ENCODE measurements at places on chromosomes 3 and 15.
A peak's percentile ranks its signal among the peaks of the same experiment; 100 is the strongest.

DNA sequence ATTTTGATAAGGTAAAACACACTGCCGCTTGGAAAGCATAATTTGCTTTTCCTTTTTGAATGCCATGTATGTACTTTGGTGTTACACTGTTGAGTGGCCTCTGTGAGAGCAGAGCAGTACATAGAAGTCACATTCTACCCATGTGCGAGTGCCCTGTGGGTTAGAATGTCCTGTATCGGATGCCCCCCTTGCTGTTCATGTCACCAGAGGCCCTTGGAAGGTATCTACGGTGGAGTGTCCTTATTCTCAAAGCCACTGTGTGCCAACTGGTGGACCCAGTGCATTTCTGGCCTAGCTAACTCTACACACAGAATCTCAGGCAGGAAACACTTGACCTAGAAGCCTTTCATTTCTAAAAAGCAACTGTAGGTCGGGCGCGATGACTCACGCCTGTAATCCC, 137.0 kb downstream of the GHSR start:
- no peak for DNase-seq

GRCh38 chr15:96345560-96346399, 15.3 kb downstream of the NR2F2 start:
- DNase-seq, result peak; percentile 74

DNA sequence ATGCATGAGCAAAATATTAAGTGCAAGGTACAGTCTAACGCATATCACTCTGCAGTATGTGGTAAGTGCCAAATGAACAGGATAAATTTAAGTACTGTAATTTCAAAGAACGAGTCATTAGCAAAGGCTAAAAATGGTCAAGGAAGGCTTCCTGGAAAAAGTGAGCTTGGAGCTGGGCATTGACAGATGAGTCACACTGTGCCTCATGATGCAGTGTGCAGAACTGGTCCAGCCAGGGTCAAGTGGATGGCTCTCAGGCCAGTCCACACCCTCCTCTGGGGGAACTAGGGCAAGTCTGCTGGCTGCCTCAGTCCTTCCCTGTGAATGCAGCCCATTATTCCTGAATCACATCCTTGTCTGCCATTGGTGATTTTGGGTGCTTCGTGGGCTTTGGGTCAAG, 76.3 kb downstream of the CACNA1D start:
- peak; percentile 46 for DNase-seq

DNA sequence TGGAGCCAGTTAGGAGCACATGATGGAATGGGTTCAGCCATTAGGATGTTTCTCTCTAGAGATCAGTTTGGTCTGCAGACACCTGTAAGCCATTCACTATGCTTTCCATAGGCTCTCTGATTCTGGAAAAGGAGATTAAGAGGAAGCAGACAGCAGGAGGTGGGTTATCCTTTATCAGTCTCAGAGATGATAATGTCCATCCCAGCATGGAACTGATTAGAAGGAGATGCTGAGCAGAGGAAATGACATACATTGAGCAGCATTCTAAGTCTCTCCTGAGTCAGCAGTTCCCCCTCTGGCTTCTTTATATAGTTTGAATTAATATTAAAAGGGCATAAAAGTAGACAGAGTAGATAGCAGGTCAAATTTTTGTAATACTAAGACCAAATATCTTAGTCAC, 591.1 kb downstream of the GBE1 start:
- no peak for DNase-seq

DNA sequence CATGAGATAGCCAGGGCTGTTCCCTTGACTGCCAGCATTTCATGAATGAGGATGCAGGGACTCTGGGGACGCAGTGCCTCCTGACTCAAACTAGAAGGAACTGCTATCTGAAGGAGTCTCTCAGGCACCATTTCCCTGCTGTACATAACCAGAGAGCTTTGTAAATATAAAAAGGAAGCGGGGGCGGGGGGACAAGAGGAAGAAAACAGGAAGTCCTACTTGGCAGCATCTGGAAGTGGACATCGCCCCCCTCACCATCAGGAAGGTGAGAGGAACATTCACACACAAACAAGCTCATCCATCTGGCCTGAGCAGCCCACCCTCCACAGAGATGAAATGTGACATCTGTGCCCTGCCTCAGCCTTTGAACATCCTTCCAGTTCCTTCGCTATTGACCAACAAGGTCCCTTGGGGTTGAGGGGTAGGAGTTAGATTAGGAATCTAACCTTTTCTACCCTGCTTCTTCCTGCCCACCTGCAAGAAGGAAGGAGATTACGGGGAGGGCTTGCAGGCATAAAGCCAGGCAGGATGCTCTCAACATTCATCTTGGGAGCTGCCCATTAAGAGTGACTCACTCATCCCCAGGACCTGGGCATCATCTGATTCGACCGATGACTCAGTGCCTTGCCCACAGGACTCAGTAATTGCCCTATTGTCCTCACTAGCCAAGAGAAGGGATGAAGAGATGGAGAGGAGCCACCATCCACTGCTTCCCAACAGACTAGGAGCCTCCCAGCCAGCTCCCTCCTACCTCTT, 31.9 kb downstream of the SH3BP5 start:
- DNase-seq, result peak; percentile 90

DNA sequence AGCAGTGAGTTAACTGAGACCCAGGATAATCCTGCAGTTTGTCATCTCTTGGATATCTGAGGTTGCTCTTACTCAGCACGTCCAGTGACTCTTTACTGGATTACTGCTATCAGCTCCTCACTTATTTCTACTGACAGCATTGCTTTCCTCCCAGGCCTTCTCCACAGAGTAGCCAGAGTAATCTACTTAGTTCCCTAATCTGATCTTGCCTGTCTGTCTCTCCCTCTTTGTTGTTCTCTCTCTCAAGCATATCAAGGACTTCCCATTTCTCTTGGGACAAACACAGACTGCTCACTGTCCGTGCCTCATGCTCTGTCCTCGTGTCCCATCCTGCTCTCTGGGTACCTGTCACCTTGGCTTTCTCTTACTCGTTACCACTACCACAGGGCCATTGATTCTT, 376.2 kb downstream of the FEZF2 start:
- peak; percentile 22 for DNase-seq

DNA sequence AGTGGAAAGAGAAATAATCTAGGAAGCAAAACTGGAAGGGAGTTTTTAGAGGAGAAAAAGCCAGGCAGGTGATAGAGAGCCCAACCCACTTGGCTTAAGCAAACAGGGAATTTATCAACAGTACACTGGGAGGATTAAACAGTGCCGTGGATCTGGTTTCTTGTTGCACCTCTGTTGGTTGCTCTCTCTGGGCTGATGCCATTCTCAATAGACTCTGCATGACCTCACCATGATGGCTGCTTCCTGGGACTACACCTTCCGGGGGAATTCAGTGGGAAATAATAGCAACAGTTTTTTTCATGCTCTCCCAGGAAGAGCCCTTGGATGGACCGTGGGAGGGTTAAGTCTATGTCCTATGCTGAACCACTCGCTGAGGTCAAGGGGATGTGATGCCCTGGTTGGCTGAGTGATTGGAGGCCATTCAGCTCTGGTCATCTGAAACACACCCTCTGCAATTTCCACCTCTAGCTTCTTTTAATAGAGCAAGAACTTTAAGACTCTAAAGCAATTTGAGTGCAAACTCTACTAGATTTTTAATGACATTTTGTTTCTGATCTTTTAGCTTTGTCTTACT, 74.2 kb downstream of the EPHB1 start:
- peak; percentile 22 for DNase-seq
